ENCODE measurements at places on chromosomes 2 and 18.

GRCh38 chr2:26074676-26075075 lies 40.8 kb downstream of the RAB10 start:
- H3K27me3 ChIP-seq: no peaks in the 10 kb centered on the region
- no peak overlapping the region for H3K4me3 ChIP-seq
- no peaks in the 10 kb centered on the region for H3K36me3 ChIP-seq
- H3K27ac ChIP-seq: no peak overlapping the region
- DNase-seq: no peak

- H3K4me1 ChIP-seq: no peaks in the 10 kb centered on the region
- no peaks in the 10 kb centered on the region for H3K27me3 ChIP-seq
- H3K4me3 ChIP-seq: no peak overlapping the region
Observed at GRCh38 chr2:11988691-11989353, 242.4 kb downstream of the LPIN1 start.

DNA sequence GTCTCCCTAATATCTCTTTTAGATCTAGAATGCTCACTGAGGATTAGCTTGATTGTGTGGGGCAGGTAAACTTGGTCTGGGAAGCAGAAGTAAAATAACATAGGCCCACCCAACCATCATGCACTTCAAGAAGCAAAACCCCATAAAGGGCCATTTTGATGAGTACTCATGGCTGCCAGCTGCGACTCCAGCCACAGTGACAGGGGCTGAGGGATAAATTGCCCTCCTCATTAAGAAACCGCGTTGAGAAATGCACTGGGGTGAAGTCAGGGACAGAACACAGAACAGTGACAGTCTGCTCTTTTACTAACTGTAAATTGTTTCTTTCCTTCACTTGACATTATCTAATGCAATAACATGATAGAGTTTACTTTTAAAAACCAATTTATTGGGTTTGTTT lies 60.2 kb downstream of the RND3 start:
- no peaks in the 10 kb centered on the region for H3K27me3 ChIP-seq
- no peaks in the 10 kb centered on the region for H3K36me3 ChIP-seq
- H3K4me3 ChIP-seq: no peak overlapping the region
- H3K4me1 ChIP-seq: no peaks in the 10 kb centered on the region
- no peak overlapping the region for H3K27ac ChIP-seq

- no peak overlapping the region for H3K27ac ChIP-seq
- no peaks in the 10 kb centered on the region for H3K27me3 ChIP-seq
- no peaks in the 10 kb centered on the region for H3K36me3 ChIP-seq
- peaks cover 3% of the 10 kb centered on the region for H3K4me1 ChIP-seq
- DNase-seq: no peak
Observed at GRCh38 chr18:47919916-47920315, 10.5 kb downstream of the SMAD2 start.

- no peak overlapping the region for H3K4me3 ChIP-seq
- H3K27ac ChIP-seq: no peak overlapping the region
- H3K4me1 ChIP-seq: peaks cover 3% of the 10 kb centered on the region
Observed at GRCh38 chr2:28119631-28120030, 229.1 kb downstream of the BABAM2 start.

- no peak for DNase-seq
- no peak overlapping the region for H3K4me3 ChIP-seq
- H3K36me3 ChIP-seq: no peaks in the 10 kb centered on the region
- H3K27me3 ChIP-seq: no peaks in the 10 kb centered on the region
Observed at GRCh38 chr2:228699888-228700287, 518.4 kb upstream of the SPHKAP start.

GRCh38 chr2:138279871-138280270 lies 221.7 kb upstream of the SPOPL start:
- DNase-seq: no peak
- H3K27me3 ChIP-seq: no peaks in the 10 kb centered on the region
- H3K4me3 ChIP-seq: no peak overlapping the region

DNA sequence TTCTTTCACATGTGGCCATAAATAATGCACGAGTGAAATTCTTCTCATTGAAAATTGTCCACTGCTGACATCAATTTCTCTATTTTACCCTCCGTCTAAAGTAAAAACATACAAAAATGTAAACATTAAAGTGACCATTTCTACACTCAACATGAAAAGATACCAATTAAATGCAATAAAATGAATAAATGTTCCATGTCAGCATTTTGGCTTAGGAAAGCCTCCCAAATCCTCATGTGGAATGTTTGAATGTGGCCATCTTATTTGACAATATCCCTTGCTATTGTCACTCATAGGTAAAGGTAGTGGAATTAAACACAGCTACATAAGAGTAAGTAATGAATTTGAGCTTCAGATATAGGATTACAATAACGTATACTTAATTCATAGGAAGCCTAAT lies 60.8 kb downstream of the ZNF521 start:
- H3K4me1 ChIP-seq: no peaks in the 10 kb centered on the region
- H3K27ac ChIP-seq: no peak overlapping the region
- DNase-seq: no peak
- H3K36me3 ChIP-seq: no peaks in the 10 kb centered on the region

- no peak overlapping the region for H3K4me3 ChIP-seq
- no peaks in the 10 kb centered on the region for H3K4me1 ChIP-seq
- no peak for DNase-seq
- H3K27ac ChIP-seq: no peak overlapping the region
- H3K27me3 ChIP-seq: no peaks in the 10 kb centered on the region
- no peaks in the 10 kb centered on the region for H3K36me3 ChIP-seq
Observed at GRCh38 chr2:160473468-160474318, 19.9 kb downstream of the RBMS1 start.

DNA sequence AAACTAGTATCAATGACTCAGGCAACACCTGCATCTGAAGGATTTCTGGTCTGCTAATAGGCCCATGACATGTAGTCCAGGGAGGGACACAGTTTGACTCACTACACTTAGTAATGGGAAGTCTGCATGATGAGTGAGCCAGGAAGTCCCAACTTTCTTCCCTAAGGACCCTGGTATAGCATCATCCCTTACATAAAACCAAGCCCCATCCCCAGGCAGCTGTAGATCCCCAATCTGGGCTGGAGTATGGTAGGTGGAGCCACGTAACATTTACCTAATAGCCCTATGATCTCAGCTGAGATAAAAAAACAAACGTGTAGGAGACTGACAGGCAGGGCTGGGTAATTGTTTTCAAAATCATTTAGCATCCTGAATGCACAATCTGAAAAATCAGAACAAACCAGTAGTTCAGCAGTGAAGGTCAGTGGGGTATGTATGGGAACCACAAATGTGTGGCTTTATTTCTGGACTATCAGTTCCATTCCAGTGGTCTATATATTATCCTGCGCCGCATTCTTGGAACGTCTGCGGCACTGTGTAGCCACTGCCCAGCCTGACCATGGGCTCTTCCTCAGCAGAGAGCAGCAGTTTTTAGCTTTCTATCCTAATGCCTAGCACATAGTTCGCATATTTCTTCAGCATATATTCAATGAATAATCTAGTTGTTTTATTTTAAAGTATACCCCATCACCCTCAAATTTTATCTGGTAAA lies 33.5 kb downstream of the EPB41L3 start:
- H3K27me3 ChIP-seq: no peaks in the 10 kb centered on the region
- H3K27ac ChIP-seq: no peak overlapping the region
- no peaks in the 10 kb centered on the region for H3K4me1 ChIP-seq
- DNase-seq: no peak
- no peaks in the 10 kb centered on the region for H3K36me3 ChIP-seq
- no peak overlapping the region for H3K4me3 ChIP-seq

GRCh38 chr18:24094561-24094960 lies 44.3 kb upstream of the CABYR start:
- no peaks in the 10 kb centered on the region for H3K4me1 ChIP-seq
- H3K27me3 ChIP-seq: no peaks in the 10 kb centered on the region
- no peak overlapping the region for H3K4me3 ChIP-seq
- no peak for DNase-seq
- no peaks in the 10 kb centered on the region for H3K36me3 ChIP-seq
- H3K27ac ChIP-seq: no peak overlapping the region

DNA sequence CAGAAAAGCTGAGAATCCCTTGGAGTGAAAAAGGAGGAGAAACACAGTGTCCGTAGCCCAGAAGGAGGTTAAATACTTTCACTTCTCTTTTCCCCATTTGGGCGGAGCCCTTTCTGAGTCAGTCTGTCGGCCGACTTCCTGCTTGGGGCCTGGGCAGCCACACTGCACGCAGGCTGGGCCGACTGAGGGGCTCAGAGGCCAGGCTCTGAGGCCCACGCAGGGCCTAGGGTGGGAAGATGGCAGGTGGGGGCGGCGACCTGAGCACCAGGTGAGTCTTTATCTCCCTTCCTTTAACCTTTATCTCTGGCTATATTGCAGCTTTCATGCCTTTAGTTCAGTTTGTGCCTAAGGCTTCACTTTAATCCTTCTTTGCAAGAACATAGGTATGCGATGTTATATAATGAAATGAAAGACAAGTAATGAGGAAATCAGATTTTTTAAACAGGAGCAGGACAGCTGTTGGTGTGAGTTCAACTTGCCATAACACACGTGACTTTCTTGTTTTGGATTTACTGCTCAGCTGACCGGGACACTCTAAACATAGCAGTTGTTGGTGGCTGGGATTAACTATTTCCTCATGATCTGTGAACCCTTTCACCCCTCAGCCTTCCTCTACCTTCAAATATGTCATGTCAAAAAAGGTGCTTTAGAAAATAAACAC lies at the start of gene SP100:
Gene SP100, plus strand, starts transcription at position 141 of the 661 bp plus-strand sequence. Its CDS starts 96 bp downstream, at position 237.
- peak within 1 kb of the TSS; percentile 53 for H3K27ac ChIP-seq
- peak; percentile 28 for DNase-seq
- H3K27me3 ChIP-seq: no peaks in the 10 kb centered on the region
- peak within 1 kb of the TSS; percentile 79 for H3K4me3 ChIP-seq

GRCh38 chr18:22285361-22286140 lies 116.2 kb downstream of the GATA6 start:
- no peak for DNase-seq
- H3K27me3 ChIP-seq: no peaks in the 10 kb centered on the region
- no peak overlapping the region for H3K4me3 ChIP-seq
- H3K4me1 ChIP-seq: peaks cover 18% of the 10 kb centered on the region
- no peak overlapping the region for H3K27ac ChIP-seq

DNA sequence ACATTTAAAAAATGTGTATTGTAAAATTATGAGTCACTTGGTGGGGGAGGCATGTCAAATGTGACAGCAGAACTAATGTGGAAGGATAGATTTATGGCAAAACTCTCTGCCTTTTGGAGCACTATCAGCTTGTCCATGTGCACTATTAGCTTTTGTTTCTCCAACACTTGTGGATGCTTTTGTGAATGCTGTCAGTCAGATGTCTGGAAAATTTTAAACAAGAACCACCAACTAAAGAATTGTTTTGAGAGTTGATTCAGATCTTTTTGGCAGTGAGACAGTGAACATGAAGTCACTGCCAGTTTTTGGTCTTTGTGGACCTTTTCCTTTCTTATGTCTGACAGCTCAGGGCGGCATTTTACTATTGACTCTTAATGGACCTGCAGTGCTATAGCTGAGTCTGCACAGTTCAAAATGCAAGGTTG lies 72.4 kb downstream of the KIAA1328 start:
- no peaks in the 10 kb centered on the region for H3K27me3 ChIP-seq
- no peak overlapping the region for H3K27ac ChIP-seq
- DNase-seq: no peak
- no peaks in the 10 kb centered on the region for H3K4me1 ChIP-seq
- H3K4me3 ChIP-seq: no peak overlapping the region

GRCh38 chr2:119359774-119360173 lies 6.9 kb downstream of the C2orf76 start:
- H3K27ac ChIP-seq: no peak overlapping the region
- H3K4me1 ChIP-seq: no peaks in the 10 kb centered on the region
- no peak for DNase-seq
- no peak overlapping the region for H3K4me3 ChIP-seq
- H3K36me3 ChIP-seq: no peaks in the 10 kb centered on the region

DNA sequence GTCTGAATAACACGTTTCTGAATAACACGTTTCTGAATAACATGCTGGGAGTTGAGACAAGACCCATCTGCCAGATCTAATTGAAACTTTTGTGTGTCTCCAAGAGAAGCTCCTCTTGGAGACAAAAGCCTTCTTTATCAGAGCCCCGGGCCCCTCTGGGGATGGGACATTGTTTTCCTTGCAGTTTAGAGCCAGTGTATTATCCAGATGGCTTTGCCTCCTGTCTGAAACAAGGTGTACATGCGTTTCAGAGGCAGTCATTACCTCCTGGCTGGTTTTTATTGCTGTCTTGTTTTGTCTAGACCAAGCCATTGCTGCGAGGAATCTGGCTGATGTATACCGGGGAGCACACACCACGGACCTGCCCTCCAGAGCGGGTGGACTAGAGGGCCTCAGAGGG lies 7.8 kb downstream of the FOSL2 start:
- no peaks in the 10 kb centered on the region for H3K36me3 ChIP-seq
- H3K27ac ChIP-seq: no peak overlapping the region
- no peaks in the 10 kb centered on the region for H3K27me3 ChIP-seq
- peaks cover 18% of the 10 kb centered on the region for H3K4me1 ChIP-seq

GRCh38 chr2:26846334-26847306 lies 1.3 kb upstream of the DPYSL5 start:
- no peaks in the 10 kb centered on the region for H3K36me3 ChIP-seq
- DNase-seq: peak; percentile 64
- H3K27ac ChIP-seq: no peak overlapping the region
- no peaks in the 10 kb centered on the region for H3K27me3 ChIP-seq
- peaks cover 22% of the 10 kb centered on the region for H3K4me1 ChIP-seq

DNA sequence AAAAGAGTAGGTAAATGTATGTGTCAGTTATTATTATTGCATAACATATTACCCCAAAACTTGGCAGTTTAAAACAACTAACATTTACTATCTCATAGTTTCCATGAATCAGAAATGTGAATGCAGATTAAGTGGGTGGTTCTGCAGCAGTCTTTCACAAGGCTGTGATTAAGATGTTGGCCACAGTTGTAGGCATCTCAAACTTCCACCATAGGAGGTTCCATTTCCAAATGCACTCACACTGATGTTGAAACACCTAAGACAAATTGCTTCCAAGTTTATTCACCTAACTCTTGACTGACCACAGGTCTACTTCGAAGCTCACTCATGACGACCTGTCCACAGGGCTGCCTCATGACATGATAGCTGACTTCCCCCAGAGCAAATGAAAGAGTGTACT lies 360.8 kb downstream of the GRB14 start:
- no peaks in the 10 kb centered on the region for H3K36me3 ChIP-seq
- DNase-seq: no peak
- no peak overlapping the region for H3K27ac ChIP-seq
- H3K4me3 ChIP-seq: no peak overlapping the region
- no peaks in the 10 kb centered on the region for H3K4me1 ChIP-seq
- peaks cover 10% of the 10 kb centered on the region for H3K27me3 ChIP-seq

DNA sequence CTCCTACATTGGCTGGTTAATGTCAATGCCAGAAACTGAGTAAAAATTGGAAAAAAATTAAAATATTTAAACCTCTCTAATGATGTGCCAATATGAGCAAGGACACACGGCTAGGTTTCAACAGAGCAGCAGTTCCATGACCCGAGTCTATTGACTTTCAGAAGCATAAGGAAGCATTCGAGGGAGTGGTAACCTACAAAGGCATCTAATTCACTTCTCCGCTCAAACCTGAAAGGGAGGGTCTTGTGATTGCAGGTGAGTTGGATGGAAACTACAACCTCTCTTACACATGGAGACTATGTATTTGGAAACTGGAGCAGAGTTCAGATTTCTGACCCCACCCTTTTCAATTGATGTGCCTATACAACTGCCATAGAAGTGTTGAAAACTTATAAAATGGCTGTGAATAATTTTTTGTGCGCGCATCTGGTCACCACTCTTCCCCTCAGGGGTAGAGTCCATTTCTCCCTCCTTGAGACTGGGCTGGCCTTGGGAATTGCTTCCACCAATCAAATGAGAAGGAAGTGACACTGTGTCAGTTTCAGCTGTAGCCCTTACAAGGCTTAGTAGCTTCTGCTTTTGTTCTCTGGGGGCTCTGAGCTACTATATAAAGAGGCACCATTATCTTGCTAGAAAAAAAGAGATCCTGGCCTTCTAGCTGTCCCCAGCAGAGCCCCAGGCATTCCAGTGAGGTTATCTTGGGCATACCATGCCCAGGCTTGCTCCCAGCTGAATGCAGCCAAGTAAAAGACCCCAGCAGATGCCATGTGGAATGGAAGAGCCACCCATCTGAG lies 278.0 kb downstream of the EPHA4 start:
- no peaks in the 10 kb centered on the region for H3K4me1 ChIP-seq
- DNase-seq: no peak
- peaks cover 9% of the 10 kb centered on the region for H3K27me3 ChIP-seq
